ENCODE measurements at places on chromosomes 7 and 10. TPM values are rescaled to one million over a fixed set of nuclear protein-coding genes. Genes with fewer than 3 reads are reported as not detected.

DNA sequence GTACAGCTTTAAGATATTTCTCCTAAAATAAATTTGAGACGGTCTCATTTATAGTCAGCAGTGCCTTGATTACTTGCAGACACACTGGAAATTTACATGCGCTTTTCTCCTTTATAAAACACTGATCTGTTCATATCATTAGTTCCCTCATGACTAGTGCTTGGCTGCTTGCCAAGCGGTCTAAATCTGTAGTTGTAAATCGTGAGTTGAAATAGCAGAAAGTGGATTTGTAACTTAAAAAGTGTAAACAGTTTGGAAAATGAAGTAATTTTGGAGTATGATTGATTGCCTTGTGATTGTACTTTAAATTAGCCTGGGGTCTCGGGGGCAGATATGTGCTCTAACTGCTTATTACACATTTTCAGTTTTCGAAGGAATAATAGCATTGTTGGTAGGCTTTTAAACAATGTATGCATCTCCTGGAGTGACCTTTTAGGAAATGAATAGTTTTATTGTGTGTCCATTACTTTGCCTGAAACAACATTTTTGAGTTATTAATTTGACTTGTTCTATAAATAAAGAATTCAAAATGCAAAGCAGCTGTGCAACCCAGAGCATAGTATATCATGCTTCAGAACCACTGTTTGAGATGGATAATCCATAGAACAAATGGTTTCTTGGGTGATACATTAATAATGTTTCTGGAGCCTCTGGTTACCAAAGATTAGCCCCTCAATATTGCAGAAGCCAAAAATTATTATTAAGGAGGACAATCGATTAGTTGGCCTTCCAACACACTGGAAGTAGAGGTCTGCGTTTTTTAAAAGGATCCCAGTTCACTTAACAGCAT, 73.3 kb downstream of the ARID5B start:
- no peaks in the 10 kb centered on the region for H3K36me3 ChIP-seq
- H3K27me3 ChIP-seq: no peaks in the 10 kb centered on the region
- H3K27ac ChIP-seq: peak overlapping the region; percentile 40
- no peak overlapping the region for H3K4me3 ChIP-seq
- peaks cover 39% of the 10 kb centered on the region for H3K4me1 ChIP-seq
- no peak for DNase-seq

DNA sequence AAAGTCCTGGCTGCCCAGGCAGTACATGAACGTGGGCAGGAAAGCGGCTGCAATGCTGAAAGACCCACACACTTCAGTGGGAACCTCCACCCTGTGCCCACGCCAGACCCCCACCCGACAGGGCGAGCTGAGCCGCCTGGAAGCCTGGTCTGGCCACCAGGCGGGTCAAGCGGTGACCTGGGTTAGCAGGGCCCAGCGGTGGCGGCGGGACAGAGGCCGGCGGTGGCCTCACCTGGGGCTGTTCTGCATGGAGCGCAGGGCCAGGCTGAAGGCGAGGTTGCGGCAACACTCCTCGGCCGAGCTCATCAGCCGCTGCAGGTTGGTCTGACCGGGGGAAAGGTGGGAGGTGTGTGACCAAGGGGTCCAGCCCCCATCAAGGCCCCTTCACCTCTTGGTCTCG, 11.6 kb upstream of the MICALL2 start:
- H3K4me3 ChIP-seq: no peak overlapping the region
- no peaks in the 10 kb centered on the region for H3K27me3 ChIP-seq
- H3K27ac ChIP-seq: no peak overlapping the region
- H3K4me1 ChIP-seq: peaks cover 19% of the 10 kb centered on the region
- DNase-seq: no peak
- peaks cover 38% of the 10 kb centered on the region for H3K36me3 ChIP-seq

The SPDYE2 gene
- not detected for total RNA-seq

The VAX1 gene
- total RNA-seq: not detected

DNA sequence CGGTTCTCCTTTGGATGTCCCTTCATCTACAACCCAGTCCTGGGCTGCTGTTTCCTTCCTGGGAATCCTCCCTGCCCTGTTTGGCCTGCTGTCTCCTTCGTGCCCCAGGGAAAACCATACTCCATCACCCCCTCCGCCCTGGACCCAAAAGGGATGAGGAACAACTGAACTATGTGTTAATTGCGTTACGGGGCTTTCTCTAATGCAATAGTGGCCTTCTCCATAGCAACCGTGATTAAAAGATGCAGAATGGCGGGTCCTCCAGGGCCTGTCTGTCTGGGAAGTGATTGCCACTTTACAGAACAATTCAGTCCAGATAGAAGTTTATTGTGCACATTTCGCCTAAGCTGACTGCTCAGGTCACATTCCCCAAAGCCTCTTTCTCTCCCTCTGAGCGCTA, 112.0 kb upstream of the FGFR2 start:
- no peaks in the 10 kb centered on the region for H3K27me3 ChIP-seq
- H3K36me3 ChIP-seq: no peaks in the 10 kb centered on the region
- no peak overlapping the region for H3K4me3 ChIP-seq
- H3K4me1 ChIP-seq: no peaks in the 10 kb centered on the region

DNA sequence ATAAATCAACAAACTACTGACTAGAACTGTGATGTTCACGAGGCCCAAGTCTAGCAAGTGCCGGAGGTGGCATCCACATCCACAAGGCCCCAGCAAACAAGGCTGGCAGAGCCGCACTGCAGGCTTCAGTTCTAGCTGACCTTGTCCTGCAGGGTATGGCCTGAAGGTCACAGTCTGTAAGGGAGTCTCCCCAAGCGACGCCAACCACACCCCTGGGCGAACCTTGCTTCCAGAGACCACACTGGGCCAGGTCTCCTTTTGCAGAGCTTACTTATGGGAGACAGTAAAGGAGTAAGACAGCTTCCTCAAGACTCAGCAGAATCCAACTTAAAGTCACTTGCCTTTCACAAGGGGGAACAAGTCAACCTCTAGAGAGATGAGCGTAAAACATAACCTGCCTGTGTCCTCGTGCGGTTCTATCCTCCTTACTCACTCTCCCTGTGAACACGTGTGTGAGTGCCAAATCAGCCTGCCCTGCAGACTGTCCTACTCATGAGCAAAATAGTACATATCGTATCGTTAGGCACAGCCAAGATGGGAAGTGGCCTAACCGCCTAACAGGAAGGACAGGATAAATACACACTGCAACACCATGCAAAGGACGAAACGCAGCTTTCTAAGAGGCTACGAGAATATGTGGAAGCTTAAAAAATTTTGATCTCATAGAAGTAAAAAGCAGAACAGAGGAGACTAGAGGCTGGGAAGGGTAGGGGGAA, 22.7 kb downstream of the FAM53B start:
- no peaks in the 10 kb centered on the region for H3K36me3 ChIP-seq
- H3K27me3 ChIP-seq: no peaks in the 10 kb centered on the region
- DNase-seq: no peak
- H3K27ac ChIP-seq: peak overlapping the region; percentile 82

DNA sequence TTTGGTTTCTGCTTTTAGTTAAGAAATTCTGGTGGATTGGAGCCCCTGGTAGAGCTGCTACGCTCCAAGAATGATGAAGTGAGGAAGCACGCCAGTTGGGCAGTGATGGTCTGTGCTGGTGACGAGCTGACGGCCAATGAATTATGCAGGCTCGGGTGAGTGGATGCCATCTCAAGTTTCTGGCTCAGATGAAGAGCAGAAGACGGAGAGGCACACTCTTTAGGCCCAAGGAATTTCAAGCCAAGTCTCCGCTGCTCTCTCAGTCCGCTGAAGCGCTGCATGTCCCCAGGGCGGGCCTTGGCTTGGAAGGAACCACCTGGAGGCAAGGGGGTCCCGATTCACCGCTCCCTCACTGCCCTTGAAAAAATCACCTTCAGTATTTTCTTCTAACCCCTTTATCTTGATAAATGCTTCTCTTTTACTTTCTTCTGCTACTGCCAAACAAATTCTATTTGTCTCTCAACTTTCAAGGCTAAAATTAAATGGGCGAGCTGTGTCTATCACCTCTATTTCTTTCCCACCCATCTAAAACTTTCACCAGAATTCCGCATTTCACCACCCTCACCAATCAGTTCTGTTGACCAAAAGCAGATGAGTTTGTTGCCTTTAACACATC, 74.2 kb downstream of the ARMC3 start:
- no peak for DNase-seq
- H3K4me3 ChIP-seq: no peak overlapping the region
- H3K27me3 ChIP-seq: no peaks in the 10 kb centered on the region
- no peaks in the 10 kb centered on the region for H3K36me3 ChIP-seq

DNA sequence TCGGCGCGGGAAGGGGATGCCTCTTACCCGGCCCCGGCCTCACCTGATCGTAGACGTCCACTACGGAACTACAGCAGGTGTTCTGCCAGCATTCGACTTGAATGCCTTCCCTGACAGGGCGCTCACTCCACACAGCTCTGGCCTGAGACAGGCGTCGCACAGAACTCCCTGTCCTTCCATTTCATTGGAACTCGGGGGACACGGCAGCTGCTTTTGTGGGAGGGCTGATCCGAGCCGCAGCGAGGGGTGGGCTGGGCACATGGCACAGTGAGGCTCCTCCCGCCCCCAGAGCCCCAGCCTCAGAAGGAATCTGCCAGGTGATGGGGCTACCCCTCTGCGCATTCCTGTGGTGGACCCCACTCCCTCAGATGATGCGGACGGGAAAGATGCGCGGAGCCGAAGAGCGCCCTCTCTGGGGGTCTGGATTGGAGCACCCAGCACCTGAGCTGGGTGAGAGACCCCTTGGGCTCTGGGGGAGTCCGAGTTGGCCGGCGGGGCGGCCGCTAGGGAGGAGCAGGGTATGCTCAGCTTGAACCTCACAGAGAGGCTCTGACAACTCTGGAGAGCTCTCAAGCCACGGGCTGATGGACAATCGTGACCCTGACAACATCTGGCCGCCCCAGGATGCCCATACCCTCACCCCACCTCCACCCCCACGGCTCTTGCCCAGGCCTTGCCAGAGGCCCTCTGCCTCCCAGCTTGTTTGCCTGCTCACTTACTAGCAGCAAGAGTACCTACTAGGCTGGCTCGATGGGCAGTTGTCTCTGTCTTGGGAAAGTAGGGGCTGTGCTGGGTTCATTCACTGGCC, 36.6 kb downstream of the RASGEF1A start:
- no peak for DNase-seq
- H3K27me3 ChIP-seq: no peaks in the 10 kb centered on the region
- peak overlapping the region; percentile 46 for H3K4me3 ChIP-seq
- H3K4me1 ChIP-seq: peaks cover 22% of the 10 kb centered on the region

The KCNH2 gene
- 41.5 TPM for total RNA-seq
